ENCODE measurements at places on chromosomes 2 and 18.

DNA sequence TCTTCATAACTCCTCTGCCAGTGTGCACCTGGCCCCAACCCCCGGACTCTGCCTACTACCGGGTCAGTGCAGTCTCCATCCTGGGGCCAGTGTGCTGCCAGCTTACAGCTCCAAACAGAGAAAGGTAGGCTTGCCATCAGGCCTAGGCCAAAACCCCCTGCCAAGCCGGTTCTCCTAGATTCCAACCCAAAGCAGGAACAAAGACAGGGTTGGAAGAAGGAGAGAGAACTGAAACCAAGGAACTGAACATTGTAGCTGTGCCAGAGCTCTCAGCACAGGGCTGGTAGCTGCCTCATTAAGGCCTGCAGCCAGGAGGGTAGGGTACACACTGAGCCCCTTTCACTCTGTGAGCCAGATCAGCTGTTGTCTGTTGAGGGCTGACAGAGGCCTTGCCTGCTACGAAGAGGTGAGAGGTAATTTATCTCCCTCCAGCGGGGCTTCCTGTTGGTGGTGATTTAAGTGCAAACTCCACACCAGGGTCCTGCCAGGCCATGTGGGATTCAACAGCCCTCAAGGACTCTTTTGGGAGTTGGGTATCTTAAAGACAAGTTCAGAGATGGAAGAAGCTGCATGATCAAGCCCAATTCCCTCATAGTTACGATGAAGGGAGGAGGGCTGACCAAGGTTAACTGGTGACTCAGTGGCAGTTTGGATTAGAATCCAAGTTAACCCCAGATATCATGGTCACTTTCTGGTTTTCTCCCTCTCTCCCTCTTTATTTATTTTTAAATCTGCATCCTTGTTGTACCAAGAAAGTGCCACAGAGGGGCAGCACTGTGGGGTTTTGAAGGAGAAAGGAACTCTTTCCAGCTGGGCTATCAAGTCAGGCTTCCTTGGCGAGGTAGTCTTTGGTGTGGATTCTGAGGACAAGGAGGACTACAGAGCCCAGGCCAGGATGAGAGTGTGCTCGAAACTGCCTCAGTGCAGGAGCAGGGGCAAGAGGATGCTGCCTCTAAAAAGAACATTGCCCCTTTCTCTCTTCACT is 48.1 kb downstream of the CYRIA start:
- no peak for DNase-seq

GRCh38 chr2:48198371-48198770 is 292.1 kb upstream of the FBXO11 start:
- no peak for DNase-seq

GRCh38 chr2:96233880-96234316 is 25.3 kb upstream of the STARD7 start:
- no peak for DNase-seq

- no peak for DNase-seq
Measured at GRCh38 chr18:3408107-3408506, 41.9 kb upstream of the TGIF1 start.

DNA sequence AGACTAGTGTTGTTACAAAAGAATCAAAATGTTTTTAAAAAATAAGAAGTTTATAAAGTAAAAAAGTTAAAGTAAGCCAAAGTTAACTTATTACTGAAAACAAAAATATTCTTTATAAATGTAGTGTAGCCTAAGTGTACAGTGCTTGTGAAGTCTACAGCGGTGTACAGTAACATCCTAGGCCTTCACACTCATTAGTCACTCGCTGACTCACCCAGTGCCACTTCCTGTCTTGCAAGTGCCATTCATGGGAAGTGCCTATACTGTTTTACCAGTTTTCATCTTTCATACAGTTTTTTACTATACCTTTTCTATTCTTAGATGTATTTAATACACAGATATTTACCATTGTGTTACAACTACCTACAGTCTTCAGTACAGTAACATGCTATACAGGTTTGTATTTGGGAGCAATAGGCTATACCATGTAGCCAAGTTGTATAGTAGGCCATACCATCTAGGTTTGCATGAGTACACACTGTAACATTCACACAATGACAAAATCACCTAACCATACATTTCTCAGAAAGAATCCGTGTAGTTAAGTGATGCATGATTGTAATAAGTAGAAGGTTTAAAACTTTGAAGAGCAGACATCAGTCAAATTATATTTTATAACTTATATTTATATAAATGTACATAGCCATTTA is 13.4 kb downstream of the SERPINB7 start:
- peak; percentile 30 for DNase-seq
